ENCODE measurements at places on chromosomes 6 and 20.
A peak's percentile ranks its signal among the peaks of the same experiment; 100 is the strongest.

DNA sequence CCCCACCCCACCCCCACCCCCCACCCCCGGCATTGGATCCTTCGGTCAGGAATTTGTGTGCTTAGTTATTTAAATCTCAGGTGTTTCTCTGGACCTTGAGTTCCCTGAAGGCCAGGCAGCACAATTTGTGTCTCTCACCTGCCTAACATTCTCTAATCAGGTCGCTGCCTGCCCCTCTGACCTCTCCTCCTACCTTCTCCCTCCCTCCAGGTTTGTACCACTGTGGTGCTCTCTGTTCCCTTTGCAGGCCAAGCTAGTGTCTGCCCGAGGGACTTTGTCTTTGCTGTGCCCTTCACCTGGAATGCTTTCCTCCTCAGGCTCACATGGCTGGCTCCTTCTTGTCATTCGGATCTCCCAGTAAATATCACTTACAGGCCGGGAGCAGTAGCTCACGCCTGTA, 131.4 kb upstream of the SLC2A12 start:
- DNase-seq, result no peak

DNA sequence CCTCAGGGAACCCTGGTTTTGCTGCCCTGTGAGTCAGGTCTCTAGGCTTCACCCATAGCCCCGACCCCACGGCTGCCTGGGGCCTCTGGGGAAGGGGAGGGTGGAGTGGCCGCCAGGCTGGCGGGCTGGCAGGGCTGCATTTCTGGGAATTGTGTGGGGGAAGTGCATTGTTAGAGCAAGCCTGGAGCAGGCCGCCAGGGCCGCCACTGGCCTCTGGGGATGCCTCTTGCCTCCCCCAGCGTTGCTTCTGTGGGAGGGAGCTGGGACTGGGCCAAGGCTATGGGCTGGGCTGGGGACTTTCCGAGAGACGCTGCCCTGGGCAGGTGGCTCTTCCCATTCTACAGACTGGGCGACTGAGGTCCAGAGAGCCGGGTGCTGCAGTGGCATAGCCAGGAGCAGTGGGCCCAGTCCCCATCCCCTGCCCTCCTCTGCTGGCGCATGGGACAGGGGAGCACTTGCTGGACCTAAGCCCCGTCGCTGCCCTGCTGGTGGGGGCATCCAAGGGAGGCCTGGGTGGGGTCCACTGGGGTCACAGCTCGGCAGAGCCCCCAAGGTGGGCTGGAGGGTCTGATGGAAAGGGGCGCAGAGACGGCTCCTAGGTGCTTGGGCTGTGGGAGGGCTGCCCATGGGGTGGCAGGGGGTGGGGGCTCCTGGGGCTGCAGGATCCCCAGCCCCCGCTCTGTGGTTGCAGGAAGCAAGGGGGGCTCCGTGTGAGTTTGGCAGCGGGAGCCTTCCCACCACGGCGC, 6.6 kb upstream of the SOX18 start:
- DNase-seq, result no peak

- DNase-seq, result no peak
Measured at GRCh38 chr6:32685603-32686002, 19.1 kb upstream of the HLA-DQB1 start.

DNA sequence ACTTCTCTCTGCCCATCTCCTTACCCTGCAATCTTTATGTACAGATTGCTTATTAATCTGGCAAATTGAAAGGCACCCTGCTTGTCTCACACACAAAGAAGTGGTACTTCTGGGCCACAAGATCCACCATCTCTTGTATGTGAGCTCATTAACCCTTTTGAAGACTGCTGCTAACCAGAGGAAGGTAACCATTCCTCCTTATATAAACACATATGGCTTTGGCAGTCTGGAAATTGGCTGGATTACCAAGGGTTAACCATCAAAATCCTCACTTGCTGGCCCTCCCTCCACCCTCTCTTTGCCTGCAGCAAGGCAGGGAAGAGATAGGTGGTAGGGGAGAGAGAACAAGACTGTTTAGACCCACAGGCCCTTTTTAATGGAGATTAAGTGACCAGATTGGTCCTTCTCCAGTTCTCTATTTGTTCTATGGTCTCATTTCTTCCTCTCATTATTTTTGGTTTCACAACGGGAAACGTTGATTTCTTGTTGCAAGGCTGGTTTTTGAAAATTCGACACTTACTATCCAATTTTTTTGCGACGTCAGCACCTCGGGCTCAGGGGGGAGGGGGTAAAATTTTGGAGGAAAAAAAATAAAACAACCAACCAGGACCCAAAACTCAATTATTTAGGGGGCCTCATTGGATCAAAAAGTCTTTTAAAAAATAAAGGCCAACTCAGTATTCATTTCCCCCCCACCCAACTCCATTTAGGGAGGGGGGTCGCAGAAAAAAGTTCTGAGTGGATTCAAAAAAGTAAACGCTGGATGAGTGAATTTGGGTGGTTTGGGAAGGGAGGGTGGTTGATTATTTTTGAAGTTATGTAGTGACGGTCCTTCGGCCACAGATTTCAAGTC, 859 bp downstream of the PPP1R10 start:
- peak; percentile 45 for DNase-seq

DNA sequence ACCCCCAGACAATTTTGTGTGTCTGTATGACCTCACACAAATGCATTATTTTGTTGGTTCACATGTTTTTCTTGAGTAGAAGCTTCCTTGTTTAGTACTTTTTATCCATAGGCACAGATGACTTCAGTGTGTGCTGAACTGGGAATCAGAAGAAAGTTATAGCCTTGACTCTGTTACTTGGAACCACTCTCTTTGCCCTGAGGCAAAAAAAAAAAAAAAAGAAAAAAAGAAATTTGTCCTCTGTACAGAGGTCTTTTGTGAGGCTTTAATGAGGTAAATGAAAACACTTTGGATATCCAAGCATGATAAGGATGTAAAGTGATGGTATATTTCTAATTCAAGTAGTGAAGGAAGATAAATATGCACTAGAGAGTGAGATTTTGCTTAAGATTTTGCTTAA, 51.9 kb downstream of the TRMT11 start:
- DNase-seq, result peak; percentile 13

DNA sequence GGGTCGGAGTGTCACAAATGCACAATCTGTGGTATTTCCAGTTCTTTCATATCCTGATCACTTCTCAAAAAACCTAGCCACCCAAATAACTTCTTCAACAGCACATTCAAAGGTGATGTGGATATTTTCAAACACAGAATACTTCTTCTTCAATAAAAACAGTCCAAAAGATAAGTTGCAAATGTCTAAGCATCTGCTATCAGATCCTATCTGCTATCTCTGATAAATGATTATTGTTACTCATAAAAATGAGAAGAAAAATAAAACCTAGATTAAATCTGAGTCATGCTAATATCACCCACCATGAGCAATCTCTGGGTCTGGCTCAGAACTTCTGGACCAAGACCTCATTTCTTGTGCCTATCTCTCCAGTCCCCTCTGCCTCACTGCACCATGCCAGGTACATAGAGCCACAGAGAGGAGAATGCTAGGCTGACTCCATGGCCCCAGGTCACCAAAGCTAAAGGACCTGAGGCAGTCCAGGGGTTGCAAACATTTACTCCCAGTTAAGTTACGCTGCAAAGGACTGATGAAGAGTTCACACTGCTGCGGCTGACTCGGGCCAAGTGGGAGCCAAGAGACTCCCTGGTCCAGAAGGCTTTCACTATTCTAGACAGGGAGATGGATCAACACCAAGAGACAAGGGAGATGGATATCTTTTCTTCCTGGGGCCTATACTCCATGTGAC, 101.4 kb downstream of the KIF13A start:
- no peak for DNase-seq

- DNase-seq, result peak; percentile 72
Measured at GRCh38 chr20:11178946-11179654, 505.3 kb upstream of the JAG1 start.

DNA sequence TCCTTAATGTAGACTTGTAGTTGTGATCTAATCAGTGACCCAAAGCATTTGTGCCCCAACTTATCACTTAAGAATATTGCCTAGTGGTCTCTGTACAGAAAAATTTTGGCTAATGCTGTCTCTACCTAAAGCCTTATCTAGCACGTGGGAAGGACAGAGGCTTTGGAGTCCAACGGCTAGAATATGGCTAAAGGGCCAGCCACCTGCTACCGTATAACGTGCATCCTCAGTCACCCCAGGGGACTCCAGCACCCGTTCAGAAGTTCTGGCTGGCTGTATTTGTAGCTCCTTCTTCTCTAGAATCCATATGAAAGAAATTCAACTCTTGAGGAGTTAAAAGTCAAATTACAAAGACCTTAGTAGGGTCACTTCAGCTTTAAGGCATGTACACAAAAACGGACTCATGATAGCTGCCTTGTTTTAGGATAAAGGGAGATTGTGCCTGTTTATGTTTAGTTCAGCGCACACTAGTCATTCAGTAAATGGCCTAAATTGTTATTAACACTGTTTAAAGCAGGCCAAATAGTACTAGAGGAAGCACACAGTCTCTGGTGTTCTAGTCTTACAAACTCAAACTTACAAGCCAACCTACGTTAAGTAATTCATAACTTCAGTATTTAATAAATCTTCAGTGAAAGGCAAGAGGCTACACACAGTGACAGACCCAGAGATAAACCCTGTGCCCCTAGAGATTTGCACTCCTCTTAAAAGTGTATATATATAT, 407.5 kb upstream of the PLCB4 start:
- DNase-seq, result no peak

DNA sequence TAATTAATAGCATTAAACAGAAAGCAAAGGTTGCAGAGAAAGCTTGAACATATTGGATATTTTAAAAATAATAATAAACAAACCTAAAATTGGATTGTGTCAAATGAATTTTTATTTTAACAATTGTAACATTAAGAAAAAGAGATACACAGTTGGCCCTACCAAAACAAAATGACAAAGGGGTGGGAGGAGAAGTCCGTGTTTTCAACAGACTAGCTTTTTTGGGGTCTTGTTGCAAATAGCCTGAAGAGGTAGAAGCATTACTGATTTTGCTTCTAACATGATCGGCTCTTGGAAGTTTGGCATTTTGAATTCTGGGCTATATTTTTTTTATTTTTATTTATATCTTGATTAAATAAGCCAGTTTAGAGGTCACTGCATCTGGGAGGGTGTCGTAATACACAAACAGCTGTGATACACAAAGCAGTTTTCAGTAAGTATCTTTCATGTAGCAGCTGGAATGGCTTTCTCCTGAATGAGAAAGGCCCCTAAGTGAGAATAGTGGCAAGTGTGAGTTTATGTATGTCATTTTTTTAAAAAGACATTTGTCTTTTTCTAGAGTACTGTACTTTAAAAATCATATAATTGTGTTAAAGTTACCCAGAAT, 85.5 kb upstream of the ZNF217 start:
- DNase-seq, result no peak

DNA sequence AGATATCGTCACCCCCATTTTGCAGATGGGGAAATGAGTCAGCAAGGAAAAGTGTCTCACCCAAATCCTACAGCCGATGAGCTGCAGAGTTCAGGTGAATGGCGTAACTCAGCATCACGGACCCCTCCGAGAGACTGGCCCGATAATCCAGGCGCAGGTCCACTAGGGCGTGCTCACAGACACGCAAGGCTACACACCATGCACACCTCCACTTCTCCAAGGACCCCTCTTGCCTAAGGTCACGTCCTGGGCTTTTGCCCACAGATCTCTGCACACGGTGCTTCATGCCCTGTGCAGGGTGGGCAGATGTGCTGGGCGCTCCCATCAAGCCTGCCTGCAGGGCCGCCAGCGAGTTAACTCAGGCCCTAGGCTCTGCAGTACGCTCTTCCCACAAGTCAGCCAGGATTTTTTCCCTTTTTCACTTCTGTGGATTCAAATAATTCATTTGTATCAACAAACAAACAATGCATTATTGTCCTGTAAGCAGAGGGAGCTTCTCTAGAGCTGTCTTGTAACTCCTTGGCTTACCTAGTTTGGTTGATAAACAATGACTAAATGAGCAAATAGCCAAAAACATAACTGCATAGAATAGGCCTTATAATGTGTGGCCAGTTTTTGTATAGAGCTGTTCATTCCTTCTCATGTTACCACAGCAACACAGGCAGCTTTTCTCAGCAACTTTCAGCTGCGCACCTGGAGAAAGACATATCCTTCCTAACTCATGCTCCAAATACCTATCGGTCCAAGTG, 139.1 kb downstream of the AGPAT4 start:
- no peak for DNase-seq

DNA sequence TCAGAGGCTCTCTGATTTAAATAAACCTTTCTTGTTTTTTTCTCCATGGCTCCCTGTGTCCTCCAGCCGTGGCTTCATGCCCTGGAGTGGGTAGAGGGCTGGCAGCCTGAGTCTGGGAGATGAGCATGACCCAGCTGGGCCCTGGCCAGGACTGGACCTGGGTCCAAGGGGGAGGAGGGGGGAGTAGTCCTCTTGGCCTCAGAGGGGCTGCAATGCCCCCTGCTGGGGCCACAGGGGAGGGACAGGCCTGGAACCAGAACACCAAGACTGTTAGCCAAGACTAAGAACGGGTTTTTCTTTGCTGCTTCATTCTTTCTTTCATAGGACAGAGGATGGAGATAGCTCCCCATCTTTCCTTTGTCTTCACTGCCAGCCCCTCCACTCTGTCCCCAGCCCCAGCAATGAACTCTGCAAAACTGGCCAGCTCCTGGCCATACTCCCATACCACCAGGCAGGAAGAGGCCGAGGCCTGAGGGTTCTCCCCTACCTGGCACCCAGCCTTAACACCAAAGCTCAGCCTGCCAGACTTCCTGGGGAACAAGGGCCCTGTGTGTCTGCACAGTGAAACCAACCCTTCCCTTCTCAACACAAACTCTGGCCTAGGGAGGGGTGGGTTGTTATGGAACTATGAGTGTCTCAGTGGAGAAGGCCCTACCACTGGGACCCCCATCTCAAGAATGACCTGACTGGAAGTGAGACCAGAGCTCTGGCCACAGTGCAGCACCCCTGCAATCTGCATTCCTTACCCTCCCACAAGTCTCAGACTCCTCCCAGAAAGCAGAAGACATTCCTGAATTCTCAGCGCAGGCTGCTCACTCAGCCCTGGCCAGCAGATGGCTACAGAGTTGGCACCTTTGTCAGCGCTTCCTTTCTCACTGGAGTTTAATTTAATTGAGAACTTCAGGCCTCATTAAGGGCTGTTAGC, 11.0 kb downstream of the SLC29A1 start:
- peak; percentile 82 for DNase-seq

- DNase-seq, result no peak
Measured at GRCh38 chr20:61753987-61754956, 311.4 kb downstream of the TAF4 start.

Data from EL (cell line).